ENCODE measurements at places on chromosomes 2 and 18. TPM values are rescaled to one million over a fixed set of nuclear protein-coding genes. Genes with fewer than 3 reads are reported as not detected.

PCARE gene
- polyA plus RNA-seq, result 0.11 TPM

CCDC121 gene
- 4.7 TPM for polyA plus RNA-seq

CCBE1 gene
- 0.90 TPM for polyA plus RNA-seq

TUBA3E gene
- polyA plus RNA-seq, result 0.05 TPM

MARCO gene
- polyA plus RNA-seq, result 57.9 TPM

SLC9A2 gene
- polyA plus RNA-seq, result 0.59 TPM

SATB2 gene
- 1.6 TPM for polyA plus RNA-seq

DOK1 gene
- 8.8 TPM for polyA plus RNA-seq

TXNL4A gene
- polyA plus RNA-seq, result 55.5 TPM

IKZF2 gene
- 0.51 TPM for polyA plus RNA-seq

CFAP210 gene
- polyA plus RNA-seq, result 2.6 TPM

LAMA1 gene
- polyA plus RNA-seq, result 3.4 TPM

VWA3B gene
- polyA plus RNA-seq, result 0.29 TPM

RAB3GAP1 gene
- polyA plus RNA-seq, result 19.9 TPM

MTHFD2 gene
- 55.4 TPM for polyA plus RNA-seq

NOL4 gene
- not detected for polyA plus RNA-seq

NHEJ1 gene
- 12.8 TPM for polyA plus RNA-seq

MYO3B gene
- polyA plus RNA-seq, result 0.01 TPM

C2orf66 gene
- 0.82 TPM for polyA plus RNA-seq

FKBP1B gene
- 7.9 TPM for polyA plus RNA-seq

KYNU gene
- 7.8 TPM for polyA plus RNA-seq

CYBRD1 gene
- polyA plus RNA-seq, result 138 TPM

LIPG gene
- 1.0 TPM for polyA plus RNA-seq

AKAIN1 gene
- polyA plus RNA-seq, result not detected

CD28 gene
- polyA plus RNA-seq, result 2.0 TPM

MC4R gene
- polyA plus RNA-seq, result not detected

LOXHD1 gene
- 0.09 TPM for polyA plus RNA-seq

KCNIP3 gene
- 2.4 TPM for polyA plus RNA-seq

LYG2 gene
- polyA plus RNA-seq, result not detected
